Activated B cell treated with CpG ODN at 0.5 μM for 24 hours (primary cell): ENCODE measurements at places on chromosomes 16 and 17. TPM values are rescaled to one million over a fixed set of nuclear protein-coding genes. Genes with fewer than 3 reads are reported as not detected.

Gene TSNAXIP1
- 1.2 and 1.9 TPM in 2 replicates for total RNA-seq

Gene KRTAP4-5
- total RNA-seq, result not detected in 2 replicates

Gene PRKCB
- total RNA-seq, result 122 and 146 TPM in 2 replicates

Gene CCL1
- not detected in 2 replicates for total RNA-seq

Gene PHLPP2
- 9.2 and 10.0 TPM in 2 replicates for total RNA-seq

Gene CCDC47
- 41.4 and 47.6 TPM in 2 replicates for total RNA-seq

Gene GLIS2
- not detected in 2 replicates for total RNA-seq

DNA sequence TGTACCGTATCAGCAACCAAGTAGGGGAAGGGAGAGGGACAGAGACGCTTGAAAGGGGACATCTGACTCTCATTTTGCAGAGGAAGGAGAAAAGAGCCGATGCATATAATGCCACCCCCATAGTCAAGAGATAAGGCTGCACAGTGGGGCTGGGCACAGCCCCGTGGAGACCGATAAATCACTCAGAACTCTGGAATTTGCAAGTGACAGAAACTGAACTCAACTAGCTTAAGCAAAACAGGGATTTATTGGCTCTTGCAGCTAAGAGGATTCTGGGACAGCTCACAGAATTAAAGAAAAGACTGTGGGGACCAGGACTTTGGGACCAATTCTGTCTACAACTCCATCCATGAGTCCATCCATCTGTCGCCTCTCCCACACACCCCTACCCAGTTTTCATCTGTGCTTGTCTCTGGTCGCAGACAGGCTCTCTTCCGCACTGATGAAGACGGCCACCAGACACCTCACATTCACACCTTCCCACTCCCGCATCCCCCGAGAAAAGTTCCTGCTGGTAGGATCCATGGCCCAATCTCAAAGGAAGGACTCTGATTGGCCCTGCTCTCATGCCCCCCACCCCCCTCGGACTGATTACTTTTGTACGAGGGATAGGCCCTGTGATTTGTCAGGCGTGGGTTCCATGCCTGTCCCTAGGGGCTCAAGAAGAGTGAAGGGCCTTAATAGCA lies 105.9 kb upstream of the RPL38 start:
- no peak for DNase-seq
- H3K4me3 ChIP-seq, result no peak overlapping the region
- no peaks in the 10 kb centered on the region for H3K36me3 ChIP-seq
- H3K27ac ChIP-seq, result no peak overlapping the region
- H3K4me1 ChIP-seq, result no peaks in the 10 kb centered on the region
- H3K27me3 ChIP-seq, result peaks cover 12% of the 10 kb centered on the region

DNA sequence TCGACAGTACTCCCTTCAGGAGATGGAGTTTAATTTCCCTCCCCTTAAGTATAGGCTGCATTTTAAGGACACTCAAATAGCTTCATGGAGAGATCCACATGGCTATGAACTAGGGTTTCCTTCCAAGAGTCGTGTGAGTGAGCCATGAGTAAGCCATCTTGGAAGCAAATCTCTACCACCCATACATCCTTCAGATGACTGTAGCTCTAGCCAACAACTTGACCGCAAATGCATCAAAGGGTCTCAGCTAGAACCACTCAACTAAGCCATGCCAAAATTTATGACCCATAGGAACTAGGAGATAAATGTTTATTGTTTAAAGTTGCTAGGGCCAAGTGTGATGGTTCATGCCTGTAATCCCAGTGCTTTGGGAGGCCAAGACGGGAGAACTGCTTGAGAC lies 43.4 kb downstream of the METTL16 start:
- no peak overlapping the region for H3K27ac ChIP-seq
- peaks cover 72% of the 10 kb centered on the region for H3K36me3 ChIP-seq
- DNase-seq, result no peak
- no peaks in the 10 kb centered on the region for H3K4me1 ChIP-seq
- H3K4me3 ChIP-seq, result no peak overlapping the region

- H3K27me3 ChIP-seq, result peaks cover 26% of the 10 kb centered on the region
- peaks cover 12% of the 10 kb centered on the region for H3K4me1 ChIP-seq
- no peaks in the 10 kb centered on the region for H3K36me3 ChIP-seq
- no peak overlapping the region for H3K27ac ChIP-seq
Measured at GRCh38 chr16:85329059-85329812, 217.0 kb upstream of the CIBAR2 start.

GRCh38 chr17:27873746-27874145 lies 19.4 kb downstream of the LYRM9 start:
- H3K27ac ChIP-seq, result no peak overlapping the region
- no peaks in the 10 kb centered on the region for H3K4me1 ChIP-seq
- DNase-seq, result no peak
- H3K27me3 ChIP-seq, result no peaks in the 10 kb centered on the region
- peaks cover 13% of the 10 kb centered on the region for H3K36me3 ChIP-seq

- no peaks in the 10 kb centered on the region for H3K27me3 ChIP-seq
- peaks cover 21% of the 10 kb centered on the region for H3K36me3 ChIP-seq
- no peak for DNase-seq
- peaks cover 22% of the 10 kb centered on the region for H3K4me1 ChIP-seq
- H3K27ac ChIP-seq, result no peak overlapping the region
Measured at GRCh38 chr16:17173281-17173680, 297.5 kb downstream of the XYLT1 start.

DNA sequence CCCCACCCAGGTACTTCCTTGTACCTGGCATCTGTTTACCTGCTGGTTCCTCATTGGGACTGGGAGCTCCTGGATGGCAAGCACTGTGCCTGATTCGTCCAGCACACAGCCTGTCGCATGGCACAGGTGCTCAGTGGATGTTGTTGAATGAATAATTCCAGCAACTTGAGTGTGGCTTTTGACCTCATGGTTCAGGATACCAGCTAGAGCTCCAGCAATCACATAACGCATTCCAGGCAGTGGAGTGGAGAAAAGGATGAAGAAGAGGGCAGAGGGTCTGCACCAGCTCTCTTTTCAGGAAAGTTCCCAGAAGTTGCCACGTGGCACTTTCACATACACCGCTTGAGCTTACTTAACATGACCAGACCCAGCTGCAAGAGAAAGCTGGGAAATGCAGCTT lies 1.3 kb upstream of the CAMKK1 start:
- no peak for DNase-seq
- peaks cover 37% of the 10 kb centered on the region for H3K4me1 ChIP-seq
- no peaks in the 10 kb centered on the region for H3K36me3 ChIP-seq
- peak overlapping the region; percentile 81 for H3K4me3 ChIP-seq
- no peak overlapping the region for H3K27ac ChIP-seq

GRCh38 chr16:48555155-48555554 lies 54.8 kb downstream of the N4BP1 start:
- H3K36me3 ChIP-seq, result peaks cover 47% of the 10 kb centered on the region
- no peak overlapping the region for H3K27ac ChIP-seq
- H3K4me1 ChIP-seq, result peaks cover 36% of the 10 kb centered on the region
- H3K27me3 ChIP-seq, result no peaks in the 10 kb centered on the region
- no peak overlapping the region for H3K4me3 ChIP-seq

GRCh38 chr17:80891397-80892018 lies 100.1 kb upstream of the CHMP6 start:
- peak overlapping the region; percentile 46 for H3K27ac ChIP-seq
- H3K4me3 ChIP-seq, result peak overlapping the region; percentile 16
- DNase-seq, result no peak
- no peaks in the 10 kb centered on the region for H3K27me3 ChIP-seq
- H3K4me1 ChIP-seq, result peaks cover 21% of the 10 kb centered on the region

GRCh38 chr16:8733849-8734540 lies 59.6 kb downstream of the ABAT start:
- H3K4me1 ChIP-seq, result peaks cover 28% of the 10 kb centered on the region
- DNase-seq, result no peak
- H3K27me3 ChIP-seq, result no peaks in the 10 kb centered on the region
- peaks cover 12% of the 10 kb centered on the region for H3K36me3 ChIP-seq
- no peak overlapping the region for H3K4me3 ChIP-seq
- no peak overlapping the region for H3K27ac ChIP-seq

DNA sequence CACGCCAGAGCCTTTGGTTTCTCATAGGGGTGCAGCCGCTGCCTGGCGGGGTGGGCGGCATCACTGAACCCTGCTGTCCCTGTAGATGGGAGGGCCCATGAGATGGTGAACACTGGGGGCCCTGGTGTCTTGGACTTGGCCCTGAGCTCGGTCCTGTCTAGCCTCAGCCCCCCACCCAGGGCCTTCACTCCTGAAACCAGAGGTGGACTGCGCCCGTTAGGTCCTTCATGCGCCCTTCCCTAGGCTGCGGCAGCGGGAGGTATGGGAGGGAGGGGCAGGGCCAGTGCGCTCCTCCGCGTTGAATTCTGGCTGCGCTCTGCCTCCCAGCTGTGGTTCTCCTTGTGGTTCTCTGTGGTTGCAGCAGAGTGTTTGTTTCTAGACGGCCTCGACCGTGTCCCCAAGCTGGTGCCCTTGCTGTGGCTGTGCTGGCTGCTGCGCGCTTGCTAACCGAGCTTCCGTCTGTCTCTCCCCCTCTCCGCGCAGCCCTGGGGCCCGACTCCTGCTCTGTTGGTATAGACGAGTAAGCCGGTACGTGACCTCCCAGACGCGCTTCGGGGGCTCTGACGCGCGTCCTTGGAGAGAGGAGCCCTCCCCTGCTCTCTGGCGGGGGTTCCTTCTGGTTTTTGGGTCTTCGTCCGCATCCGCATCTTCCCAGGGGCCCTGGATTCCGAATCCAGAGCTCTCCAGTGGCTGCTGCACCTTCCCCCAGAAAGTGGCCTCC lies 7.4 kb upstream of the NUDT16L1 start:
- DNase-seq, result no peak
- H3K36me3 ChIP-seq, result peaks cover 46% of the 10 kb centered on the region
- no peak overlapping the region for H3K4me3 ChIP-seq

GRCh38 chr17:57735707-57736106 lies 9.4 kb downstream of the CCDC182 start:
- H3K36me3 ChIP-seq, result no peaks in the 10 kb centered on the region
- H3K4me3 ChIP-seq, result no peak overlapping the region
- peaks cover 18% of the 10 kb centered on the region for H3K4me1 ChIP-seq
- H3K27me3 ChIP-seq, result no peaks in the 10 kb centered on the region
- no peak for DNase-seq

- H3K27me3 ChIP-seq, result peaks cover 42% of the 10 kb centered on the region
- DNase-seq, result no peak
- no peaks in the 10 kb centered on the region for H3K4me1 ChIP-seq
- no peaks in the 10 kb centered on the region for H3K36me3 ChIP-seq
Measured at GRCh38 chr17:5714993-5715392, 130.7 kb upstream of the NLRP1 start.

DNA sequence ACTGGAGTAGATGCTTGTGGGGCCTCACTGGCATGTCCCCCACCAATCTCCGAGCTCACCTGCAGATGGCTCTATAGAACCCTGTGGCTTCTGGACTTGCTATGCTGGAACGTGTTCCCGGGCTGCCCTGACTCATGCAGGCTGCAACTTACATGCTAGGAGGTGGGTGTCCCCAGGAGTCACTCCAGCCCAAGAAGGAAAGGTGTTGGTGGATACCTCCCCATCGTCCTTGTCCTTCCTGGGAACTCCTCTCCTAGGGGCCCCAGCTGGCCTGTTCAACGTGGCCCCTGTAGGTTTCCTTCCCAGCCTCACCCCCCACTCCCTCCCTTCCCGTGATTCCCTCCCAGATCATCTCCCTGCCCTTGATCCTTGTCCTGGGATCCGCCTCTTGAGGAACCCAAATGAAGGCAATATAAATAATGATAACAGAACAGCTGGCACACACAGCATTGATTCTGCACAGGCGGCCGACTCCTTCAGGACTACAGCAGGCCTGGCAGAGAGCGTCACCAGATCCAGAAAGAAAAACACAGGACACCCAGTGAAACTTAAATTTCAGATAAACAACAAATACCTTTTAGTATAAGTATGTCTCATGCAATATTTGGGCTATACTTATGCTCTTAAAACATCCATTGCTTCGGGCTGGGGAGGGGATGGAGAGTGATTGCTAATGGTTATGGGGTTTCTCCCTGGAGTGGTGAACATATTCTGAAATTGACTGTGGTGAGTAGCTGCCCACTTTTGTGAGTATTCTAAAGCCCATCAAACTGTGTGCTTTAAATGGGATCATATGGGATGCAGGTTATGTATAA lies 221.1 kb upstream of the GSE1 start:
- H3K27ac ChIP-seq, result no peak overlapping the region
- no peak for DNase-seq
- H3K36me3 ChIP-seq, result no peaks in the 10 kb centered on the region

DNA sequence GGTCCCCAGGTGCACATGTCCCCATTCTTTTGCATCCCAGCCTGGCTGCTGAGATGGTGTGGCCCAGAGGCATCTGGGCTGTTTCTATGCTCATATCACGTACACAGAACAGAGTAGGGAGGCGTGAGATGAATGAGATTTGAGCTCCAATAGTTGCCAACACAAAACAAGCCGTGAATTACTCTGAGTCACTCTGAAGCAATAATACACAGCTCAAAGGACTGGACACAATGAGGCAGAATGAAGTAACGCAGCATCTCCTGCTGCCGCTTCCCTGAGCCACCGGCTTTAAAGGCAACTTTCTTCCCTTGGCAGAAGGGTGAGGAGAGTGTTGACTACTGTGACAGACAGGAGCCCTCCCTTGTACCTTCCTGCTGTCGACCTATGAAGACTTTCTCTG lies 33.9 kb upstream of the CLEC18B start:
- H3K4me3 ChIP-seq, result no peak overlapping the region
- no peak overlapping the region for H3K27ac ChIP-seq
- H3K36me3 ChIP-seq, result peaks cover 81% of the 10 kb centered on the region
- no peaks in the 10 kb centered on the region for H3K27me3 ChIP-seq
- peaks cover 21% of the 10 kb centered on the region for H3K4me1 ChIP-seq

DNA sequence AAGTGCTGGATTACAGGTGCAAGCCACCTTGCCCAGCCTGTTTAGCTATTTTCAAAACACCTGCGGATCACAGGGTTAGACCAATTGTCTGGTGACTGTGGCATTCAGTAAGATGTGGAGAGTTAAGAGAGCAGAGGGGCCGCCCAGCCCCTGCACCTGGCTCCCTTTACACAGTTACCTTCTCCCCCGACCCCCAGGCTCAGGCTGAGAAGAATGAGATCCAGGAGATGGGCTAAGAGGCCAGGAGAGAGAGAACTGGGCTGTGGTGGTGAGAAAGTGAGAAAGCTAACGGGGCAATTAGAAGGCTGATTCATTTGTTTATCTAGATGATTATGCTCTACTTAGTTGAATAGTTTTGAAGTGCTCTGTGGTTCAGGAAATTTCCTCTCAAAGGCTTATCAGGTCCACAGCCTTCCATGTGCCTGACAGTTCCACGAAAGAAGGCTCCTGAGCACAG lies 67.8 kb upstream of the AXIN2 start:
- H3K36me3 ChIP-seq, result no peaks in the 10 kb centered on the region
- no peak for DNase-seq
- no peak overlapping the region for H3K27ac ChIP-seq
- H3K4me1 ChIP-seq, result no peaks in the 10 kb centered on the region
- peaks cover 2% of the 10 kb centered on the region for H3K27me3 ChIP-seq

- peak overlapping the region; percentile 98 for H3K4me3 ChIP-seq
- DNase-seq, result no peak
- H3K4me1 ChIP-seq, result peaks cover 56% of the 10 kb centered on the region
Measured at GRCh38 chr17:8382880-8383142, 182 bp downstream of the RPL26 start.
